ENCODE measurements at places on chromosomes 4 and X.

DNA sequence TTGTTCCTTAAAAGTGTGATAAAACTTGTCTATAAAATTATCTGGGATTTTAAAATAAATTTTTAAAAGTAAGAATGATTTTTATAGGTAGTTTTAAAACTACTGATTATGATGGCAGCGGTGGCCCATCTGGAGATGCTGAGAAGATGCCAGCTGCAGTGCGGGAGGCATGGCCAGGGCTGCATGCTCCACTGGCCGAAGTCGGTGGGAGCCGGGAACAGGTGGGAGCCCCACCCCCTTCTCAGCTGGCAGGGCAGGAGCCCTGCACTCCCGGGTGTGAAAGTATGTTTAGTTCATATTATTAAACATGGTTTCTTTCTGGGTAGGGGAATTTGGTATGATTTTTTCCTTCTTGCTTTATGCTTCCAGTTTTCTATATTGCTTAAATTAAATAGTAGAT, 63.8 kb downstream of the CORIN start:
- H3K36me3 ChIP-seq, result no peaks in the 10 kb centered on the region
- no peak overlapping the region for H3K27ac ChIP-seq
- H3K4me3 ChIP-seq, result no peak overlapping the region
- DNase-seq, result no peak
- peaks cover 3% of the 10 kb centered on the region for H3K27me3 ChIP-seq
- no peaks in the 10 kb centered on the region for H3K4me1 ChIP-seq

GRCh38 chr4:137660211-137660610, 127.9 kb upstream of the PCDH18 start:
- no peaks in the 10 kb centered on the region for H3K36me3 ChIP-seq
- H3K27ac ChIP-seq, result no peak overlapping the region
- no peak for DNase-seq
- H3K4me1 ChIP-seq, result no peaks in the 10 kb centered on the region

DNA sequence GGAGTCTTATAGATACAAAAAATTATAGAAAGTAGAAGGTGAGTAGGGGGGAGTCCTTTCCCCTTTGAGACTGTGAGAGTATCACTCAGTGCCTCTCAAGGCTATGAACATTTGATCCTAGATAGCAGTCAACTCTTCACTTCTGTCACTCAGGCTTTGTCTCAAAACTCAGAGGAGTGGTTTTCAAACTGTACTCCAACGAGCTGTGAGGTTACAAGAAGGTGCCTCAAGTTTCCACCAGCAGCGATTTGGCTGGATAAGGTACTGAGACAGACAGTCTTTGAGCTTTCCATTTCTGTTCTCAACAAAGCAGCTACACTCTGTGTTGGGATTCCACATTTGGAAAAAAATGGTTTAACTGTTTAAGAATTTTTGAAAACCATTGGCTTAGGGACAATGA, 48.0 kb upstream of the NDST3 start:
- H3K4me3 ChIP-seq, result no peak overlapping the region
- H3K27me3 ChIP-seq, result no peaks in the 10 kb centered on the region
- H3K27ac ChIP-seq, result no peak overlapping the region
- H3K4me1 ChIP-seq, result peaks cover 3% of the 10 kb centered on the region

- DNase-seq, result no peak
- H3K27ac ChIP-seq, result no peak overlapping the region
- H3K27me3 ChIP-seq, result no peaks in the 10 kb centered on the region
Observed at GRCh38 chr4:111775556-111776297, 369.5 kb upstream of the FAM241A start.

GRCh38 chr4:2051086-2051485, 8.0 kb upstream of the NAT8L start:
- no peak overlapping the region for H3K27ac ChIP-seq
- no peaks in the 10 kb centered on the region for H3K4me1 ChIP-seq
- H3K27me3 ChIP-seq, result peaks cover 35% of the 10 kb centered on the region
- DNase-seq, result no peak
- H3K4me3 ChIP-seq, result no peak overlapping the region

GRCh38 chrX:51892921-51893745, at the start of gene MAGED1:
Gene MAGED1, plus strand, starts transcription at chrX:51893623. Its CDS starts 682 bp downstream, at chrX:51894305.
- H3K4me3 ChIP-seq, result peak within 1 kb of the TSS; percentile 96
- peaks cover 24% of the 10 kb centered on the region for H3K4me1 ChIP-seq
- no peaks in the 10 kb centered on the region for H3K27me3 ChIP-seq
- H3K36me3 ChIP-seq, result peaks cover 11% of the 10 kb centered on the region
- peak; percentile 82 for DNase-seq
- H3K27ac ChIP-seq, result peak within 1 kb of the TSS; percentile 89

GRCh38 chr4:156659570-156659969, 312.0 kb downstream of the PDGFC start:
- no peaks in the 10 kb centered on the region for H3K36me3 ChIP-seq
- H3K4me1 ChIP-seq, result no peaks in the 10 kb centered on the region
- H3K4me3 ChIP-seq, result no peak overlapping the region
- DNase-seq, result no peak
- H3K27ac ChIP-seq, result no peak overlapping the region

DNA sequence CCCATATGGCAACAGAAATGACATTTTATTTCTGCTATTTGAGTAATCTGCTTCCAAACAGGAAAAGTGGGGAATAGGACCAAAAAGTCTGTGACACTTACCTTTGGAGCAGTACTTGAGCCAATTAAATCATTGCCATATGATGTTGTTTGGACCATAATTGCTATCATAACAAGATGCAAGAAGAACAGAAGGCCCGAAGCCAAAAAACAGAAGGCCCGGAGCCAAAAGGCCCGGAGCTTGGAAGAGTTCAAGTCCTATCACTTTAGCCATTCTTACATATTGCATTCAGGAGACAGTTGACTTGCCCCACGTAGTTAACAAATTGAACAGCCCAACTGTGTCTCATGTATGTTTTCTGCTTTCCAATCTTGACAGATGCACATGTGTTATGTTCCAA, 285.6 kb downstream of the ARHGAP24 start:
- H3K27ac ChIP-seq, result no peak overlapping the region
- H3K27me3 ChIP-seq, result no peaks in the 10 kb centered on the region
- H3K4me1 ChIP-seq, result no peaks in the 10 kb centered on the region
- no peak for DNase-seq
- H3K36me3 ChIP-seq, result no peaks in the 10 kb centered on the region

- H3K4me1 ChIP-seq, result peaks cover 6% of the 10 kb centered on the region
- no peak for DNase-seq
- no peaks in the 10 kb centered on the region for H3K36me3 ChIP-seq
Observed at GRCh38 chrX:17077361-17077760, 130.9 kb downstream of the REPS2 start.

- no peak overlapping the region for H3K27ac ChIP-seq
- H3K4me3 ChIP-seq, result no peak overlapping the region
- no peaks in the 10 kb centered on the region for H3K27me3 ChIP-seq
- no peak for DNase-seq
- no peaks in the 10 kb centered on the region for H3K36me3 ChIP-seq
Observed at GRCh38 chrX:11328134-11328533, 34.9 kb downstream of the AMELX start.

DNA sequence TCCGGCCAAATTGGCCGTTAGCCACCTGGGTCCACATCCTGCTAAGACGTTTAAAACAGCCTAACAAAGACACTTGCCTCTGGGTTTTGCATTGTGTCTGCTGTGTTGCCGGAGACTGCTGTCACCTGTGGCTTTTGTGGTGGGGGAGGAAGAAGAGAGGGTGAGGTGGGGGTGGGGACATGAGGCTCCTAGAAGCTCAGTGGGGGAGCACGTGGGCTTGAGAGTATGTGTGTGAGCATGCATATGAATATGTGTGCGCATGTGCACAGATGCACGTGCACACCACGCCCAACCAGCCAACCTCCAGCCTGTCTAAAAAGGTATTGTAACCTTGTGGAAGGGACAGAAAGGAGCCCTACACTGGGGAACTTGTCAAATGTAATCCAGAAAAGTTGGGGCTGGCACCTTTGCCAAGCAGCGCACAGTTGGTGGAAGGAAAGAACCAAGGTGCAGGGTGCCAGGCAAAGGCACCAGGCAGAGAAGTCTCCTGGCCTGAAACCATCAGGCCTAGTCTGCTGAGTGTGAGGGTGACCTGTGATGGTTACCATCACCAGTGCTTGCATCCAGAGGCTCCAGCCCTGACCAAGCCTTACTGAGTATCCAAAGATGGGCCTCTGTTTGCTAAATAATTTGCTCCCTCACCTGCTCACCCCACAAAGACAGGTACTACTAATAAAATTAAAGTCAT, 10.1 kb upstream of the SASH3 start:
- H3K36me3 ChIP-seq, result peaks cover 2% of the 10 kb centered on the region
- no peaks in the 10 kb centered on the region for H3K27me3 ChIP-seq
- H3K27ac ChIP-seq, result peak overlapping the region; percentile 93
- DNase-seq, result peak; percentile 59
- peak overlapping the region; percentile 65 for H3K4me3 ChIP-seq

GRCh38 chrX:72258174-72258573, 18.9 kb downstream of the RPS4X start:
- H3K27ac ChIP-seq, result no peak overlapping the region
- peaks cover 19% of the 10 kb centered on the region for H3K27me3 ChIP-seq
- H3K4me3 ChIP-seq, result no peak overlapping the region
- DNase-seq, result no peak
- H3K36me3 ChIP-seq, result no peaks in the 10 kb centered on the region

DNA sequence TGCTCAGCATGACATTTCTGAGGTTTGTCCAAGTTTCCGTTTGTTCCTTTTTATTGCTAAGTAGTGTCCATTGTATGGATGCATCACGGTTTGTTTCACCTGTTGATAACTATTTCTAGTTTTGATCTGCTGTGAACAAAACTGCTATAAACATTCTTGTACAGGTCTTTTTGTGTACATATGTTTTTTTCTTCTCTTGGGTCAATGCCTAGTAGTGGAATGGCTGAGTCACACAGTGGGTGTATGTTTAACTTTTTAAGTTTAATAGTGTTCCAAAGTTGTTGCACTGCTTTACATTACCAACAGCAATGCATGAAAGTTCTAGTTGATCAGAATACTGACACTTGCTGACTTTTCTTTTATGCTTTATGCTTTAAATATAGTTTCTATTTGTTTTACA, 76.7 kb downstream of the MAOB start:
- DNase-seq, result no peak
- no peak overlapping the region for H3K27ac ChIP-seq
- H3K36me3 ChIP-seq, result peaks cover 16% of the 10 kb centered on the region
- H3K4me1 ChIP-seq, result peaks cover 34% of the 10 kb centered on the region
- H3K4me3 ChIP-seq, result no peak overlapping the region

Measured in T-helper 2 cell treated with Interferon-gamma antibody and Interleukin-4, amounts not matched to agents 5 μg/mL and 100 μg/mL, for 36 hours (primary cell).